ENCODE measurements at places on chromosomes 6 and 20. TPM values are rescaled to one million over a fixed set of nuclear protein-coding genes. Genes with fewer than 3 reads are reported as not detected.

Gene DEFB115
- not detected for polyA plus RNA-seq

Gene RAET1G
- polyA plus RNA-seq = 12.1 TPM

Gene TFAP2A
- 27.7 TPM for polyA plus RNA-seq

Gene PPP1R16B
- not detected for polyA plus RNA-seq

Gene COL12A1
- 96.9 TPM for polyA plus RNA-seq

Gene BHLHE23
- not detected for polyA plus RNA-seq

Gene ULBP1
- polyA plus RNA-seq = 2.2 TPM

Gene TFAP2D
- polyA plus RNA-seq = not detected

Gene RGS17
- polyA plus RNA-seq = 0.14 TPM

Gene PI16
- polyA plus RNA-seq = not detected

Gene ANGPT4
- polyA plus RNA-seq = not detected

Gene LRRC73
- 0.16 TPM for polyA plus RNA-seq

Gene INSM1
- not detected for polyA plus RNA-seq

Gene ZNF217
- 16.9 TPM for polyA plus RNA-seq

Gene SYCP2
- polyA plus RNA-seq = 0.12 TPM

Gene OSBPL2
- 16.9 TPM for polyA plus RNA-seq

Gene ZC2HC1B
- polyA plus RNA-seq = not detected

Gene CRIP3
- 0.26 TPM for polyA plus RNA-seq

Gene OR2B6
- not detected for polyA plus RNA-seq

Gene PCIF1
- 5.4 TPM for polyA plus RNA-seq

Gene GRM4
- not detected for polyA plus RNA-seq

Gene TPD52L1
- polyA plus RNA-seq = 135 TPM

Gene NECAB3
- 10.3 TPM for polyA plus RNA-seq

Gene GNMT
- polyA plus RNA-seq = 0.10 TPM

Gene ABHD16B
- polyA plus RNA-seq = not detected

Gene ESR1
- polyA plus RNA-seq = 0.77 TPM

Gene BANF2
- not detected for polyA plus RNA-seq

Gene LATS1
- polyA plus RNA-seq = 11.3 TPM

Gene HMGCLL1
- 0.04 TPM for polyA plus RNA-seq

Gene EPPIN
- polyA plus RNA-seq = not detected

Gene EPB41L1
- polyA plus RNA-seq = 1.8 TPM

Gene HLA-DOA
- polyA plus RNA-seq = not detected

Gene SLC32A1
- polyA plus RNA-seq = not detected

Gene IL20RA
- 1.3 TPM for polyA plus RNA-seq

Gene SIRPB2
- 2.1 TPM for polyA plus RNA-seq

Gene PSORS1C1
- polyA plus RNA-seq = 9.4 TPM

Gene WFDC12
- polyA plus RNA-seq = 1.8 TPM

Gene VNN1
- 1.5 TPM for polyA plus RNA-seq

Gene DBNDD2
- 33.8 TPM for polyA plus RNA-seq

Gene CEP85L
- polyA plus RNA-seq = 3.5 TPM

Gene KCNK15
- 0.03 TPM for polyA plus RNA-seq

Gene GPR31
- not detected for polyA plus RNA-seq

Gene SDCBP2
- polyA plus RNA-seq = 36.0 TPM
